ENCODE measurements at places on chromosomes 13 and 19.

DNA sequence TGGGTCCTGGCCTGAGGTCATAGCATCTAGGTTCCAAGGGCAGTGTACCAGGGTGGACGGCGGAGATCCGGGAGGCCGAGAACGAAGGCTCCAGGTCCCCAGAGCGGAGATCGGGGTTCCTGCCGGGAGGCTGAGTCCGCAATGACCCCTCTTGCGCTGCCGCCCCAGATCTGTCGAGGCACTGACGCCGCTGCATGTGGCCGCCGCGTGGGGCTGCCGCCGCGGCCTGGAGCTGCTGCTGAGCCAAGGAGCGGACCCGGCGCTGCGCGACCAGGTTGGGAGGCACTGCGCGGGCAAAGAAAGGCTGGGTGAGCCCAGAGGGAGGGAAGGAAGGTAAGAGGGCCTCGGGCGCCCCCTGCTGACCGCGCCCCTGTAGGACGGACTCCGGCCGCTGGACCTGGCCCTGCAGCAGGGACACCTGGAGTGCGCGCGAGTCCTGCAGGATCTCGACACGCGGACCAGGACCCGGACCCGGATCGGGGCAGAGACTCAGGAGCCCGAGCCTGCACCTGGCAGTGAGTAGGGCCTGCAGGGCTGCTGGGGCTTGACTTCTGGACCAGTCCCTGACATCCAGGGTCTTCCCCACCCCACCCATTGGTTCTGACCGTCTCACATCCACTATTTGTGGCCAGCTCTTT is 906 bp downstream of the ANKLE1 start:
- peak; percentile 93 for DNase-seq

- DNase-seq, result no peak
These were observed 429.2 kb upstream of the HTR2A start for GRCh38 chr13:47326061-47326460.

GRCh38 chr19:48614436-48615230 is at the start of gene FAM83E:
FAM83E (minus strand) TSS chr19:48615076; CDS start chr19:48613372, 1,704 bp downstream.
- DNase-seq, result peak; percentile 75

GRCh38 chr19:2046046-2046907 is 4.8 kb downstream of the MKNK2 start:
- DNase-seq, result peak; percentile 3

DNA sequence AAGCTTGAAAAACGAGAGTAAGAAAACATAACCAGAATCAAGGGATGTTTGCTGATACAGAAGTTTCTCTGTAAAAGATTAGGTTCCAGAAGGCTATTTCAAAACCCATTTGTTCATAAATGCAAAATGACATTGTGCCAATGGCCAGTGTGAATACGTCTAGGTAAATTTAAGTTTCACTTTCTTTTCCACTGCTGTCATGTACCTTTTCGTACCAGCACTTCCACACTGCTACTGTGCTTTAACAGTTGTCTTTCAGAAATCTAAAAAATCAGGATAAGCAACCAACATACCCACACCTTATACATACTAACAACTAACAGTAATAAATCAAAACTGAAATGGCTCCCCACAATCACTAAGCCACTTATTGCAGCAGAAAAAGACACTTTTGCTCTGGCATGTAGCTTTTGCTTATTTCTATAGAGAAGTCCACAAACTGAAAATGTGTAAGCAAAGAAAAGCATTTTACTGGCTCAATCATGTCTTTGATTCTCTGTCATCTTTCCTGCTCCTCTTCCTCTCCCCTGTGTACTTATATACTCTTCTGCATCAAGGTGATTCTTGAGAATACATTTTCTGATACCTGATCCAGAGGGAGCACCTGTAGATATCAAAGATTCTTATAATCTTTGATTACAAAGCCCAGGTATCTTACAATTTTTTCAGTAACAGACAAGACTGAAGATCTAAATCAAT is 34.3 kb downstream of the ELF1 start:
- no peak for DNase-seq

GRCh38 chr13:31322026-31322425 is 122.3 kb downstream of the B3GLCT start:
- DNase-seq, result no peak

- no peak for DNase-seq
These were observed 176.8 kb downstream of the ZNF737 start for GRCh38 chr19:20388706-20389225.

DNA sequence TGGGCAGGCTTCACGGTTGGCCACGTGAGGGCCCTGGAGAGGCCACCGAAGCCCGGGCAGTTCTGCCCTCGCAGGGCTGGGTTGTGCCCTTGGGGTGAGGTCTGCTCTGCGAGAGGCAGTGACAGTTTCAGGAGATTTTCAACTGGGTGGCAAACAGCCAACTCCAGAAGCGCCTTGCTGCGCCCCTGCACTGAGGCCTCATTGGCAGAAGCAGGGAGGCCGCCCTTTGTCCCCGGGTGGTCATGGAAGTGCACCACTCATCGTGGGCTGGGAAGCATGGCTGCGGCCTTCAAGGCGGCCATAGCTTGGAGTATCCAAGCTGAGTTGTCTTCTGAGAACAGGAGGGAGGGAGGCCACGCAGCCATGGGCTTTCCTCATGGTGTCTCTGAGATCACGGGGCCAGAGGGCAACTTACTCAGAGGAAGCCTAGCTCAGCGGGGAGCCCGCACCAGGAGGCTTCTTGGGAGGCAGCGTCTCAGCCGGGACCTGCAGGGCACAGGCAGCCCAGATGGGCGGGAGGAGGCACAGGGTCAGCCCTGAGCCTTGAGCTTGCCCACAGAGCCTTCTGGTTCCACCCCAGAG is 14.8 kb downstream of the PLEKHJ1 start:
- DNase-seq, result no peak

DNA sequence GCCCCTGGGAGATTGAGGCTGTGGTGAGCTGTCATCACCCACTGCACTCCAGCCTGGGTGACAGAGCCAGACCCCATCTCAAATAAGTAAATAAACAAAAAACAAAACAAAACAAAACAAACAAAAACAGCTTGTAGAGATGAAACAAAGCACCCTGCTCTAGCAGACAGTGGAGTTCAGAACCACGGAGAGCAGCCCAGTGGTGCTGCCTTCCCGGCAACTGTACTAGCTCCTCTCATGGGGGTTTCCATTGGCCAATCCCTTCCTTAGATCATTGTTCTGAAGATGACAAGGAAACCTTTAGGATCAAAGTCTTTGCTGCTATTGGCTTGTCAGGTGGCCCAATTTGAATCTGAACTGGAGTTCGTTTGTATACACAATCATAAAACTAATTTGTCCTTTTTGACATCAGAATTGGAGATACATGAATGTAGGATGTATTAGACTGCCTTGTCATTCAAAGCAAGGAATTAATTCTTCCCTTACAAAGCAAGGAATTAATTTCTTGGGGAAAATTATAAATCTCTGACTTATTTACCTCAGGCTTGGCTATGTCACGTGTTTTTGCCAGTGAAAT is 19.7 kb upstream of the SYCN start:
- peak; percentile 84 for DNase-seq

DNA sequence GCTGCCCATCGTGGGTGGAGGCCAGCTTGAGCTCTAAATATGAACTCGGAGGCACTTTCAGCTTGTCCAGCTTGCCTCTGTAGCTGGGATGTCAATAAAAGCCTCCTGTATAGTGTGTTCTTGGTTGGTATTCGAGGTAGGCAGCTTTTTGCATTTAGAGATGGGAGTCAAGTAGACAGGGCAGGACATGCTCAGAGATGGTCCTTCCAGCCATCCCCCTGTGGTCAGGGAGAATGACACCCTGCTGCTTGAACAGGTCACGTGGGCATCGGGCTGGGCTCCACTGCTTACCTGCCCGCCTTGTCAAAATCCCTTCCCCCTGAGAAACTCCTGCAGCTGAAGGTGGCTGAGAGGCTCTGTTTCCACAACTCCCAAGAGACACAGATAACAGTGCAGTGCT is 302.5 kb downstream of the ZNF536 start:
- no peak for DNase-seq

- no peak for DNase-seq
These were observed 185.4 kb downstream of the COL4A1 start for GRCh38 chr13:110121422-110122083.

DNA sequence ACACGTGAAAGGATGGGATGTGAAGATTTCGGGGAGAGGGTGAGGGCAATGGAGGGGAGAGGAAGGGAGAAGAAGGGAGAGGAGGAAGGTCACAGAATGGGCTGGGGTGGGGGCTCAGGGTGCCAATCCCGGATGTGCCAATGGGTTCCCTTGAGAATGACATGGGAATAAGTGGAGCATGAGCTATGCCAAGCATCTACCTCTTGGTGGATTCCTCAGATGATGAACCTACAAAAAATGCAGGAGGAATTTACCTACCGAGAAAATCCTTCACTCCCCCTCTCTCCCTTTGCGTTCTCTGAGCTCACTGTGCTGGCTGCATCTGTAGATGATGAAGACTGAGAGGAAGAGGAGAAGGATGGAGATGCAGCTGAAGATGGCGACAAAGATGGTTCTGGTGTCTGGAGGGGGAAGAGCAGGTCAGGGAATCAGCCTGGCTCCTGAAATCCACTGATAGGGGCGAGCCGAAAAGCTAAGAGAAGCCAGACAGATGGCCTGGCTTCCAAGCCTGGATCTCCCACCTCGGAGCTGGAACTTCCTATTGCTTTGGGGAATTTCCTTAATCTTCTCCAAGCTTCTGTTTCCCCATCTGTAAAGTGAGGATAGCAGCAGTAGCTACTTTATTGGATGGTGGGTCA is 21.6 kb downstream of the VSTM1 start:
- DNase-seq, result no peak

GRCh38 chr13:79482281-79482970 is 1.5 kb downstream of the NDFIP2 start:
- no peak for DNase-seq

- no peak for DNase-seq
These were observed 22.9 kb upstream of the ADGRE1 start for GRCh38 chr19:6864325-6864940.

DNA sequence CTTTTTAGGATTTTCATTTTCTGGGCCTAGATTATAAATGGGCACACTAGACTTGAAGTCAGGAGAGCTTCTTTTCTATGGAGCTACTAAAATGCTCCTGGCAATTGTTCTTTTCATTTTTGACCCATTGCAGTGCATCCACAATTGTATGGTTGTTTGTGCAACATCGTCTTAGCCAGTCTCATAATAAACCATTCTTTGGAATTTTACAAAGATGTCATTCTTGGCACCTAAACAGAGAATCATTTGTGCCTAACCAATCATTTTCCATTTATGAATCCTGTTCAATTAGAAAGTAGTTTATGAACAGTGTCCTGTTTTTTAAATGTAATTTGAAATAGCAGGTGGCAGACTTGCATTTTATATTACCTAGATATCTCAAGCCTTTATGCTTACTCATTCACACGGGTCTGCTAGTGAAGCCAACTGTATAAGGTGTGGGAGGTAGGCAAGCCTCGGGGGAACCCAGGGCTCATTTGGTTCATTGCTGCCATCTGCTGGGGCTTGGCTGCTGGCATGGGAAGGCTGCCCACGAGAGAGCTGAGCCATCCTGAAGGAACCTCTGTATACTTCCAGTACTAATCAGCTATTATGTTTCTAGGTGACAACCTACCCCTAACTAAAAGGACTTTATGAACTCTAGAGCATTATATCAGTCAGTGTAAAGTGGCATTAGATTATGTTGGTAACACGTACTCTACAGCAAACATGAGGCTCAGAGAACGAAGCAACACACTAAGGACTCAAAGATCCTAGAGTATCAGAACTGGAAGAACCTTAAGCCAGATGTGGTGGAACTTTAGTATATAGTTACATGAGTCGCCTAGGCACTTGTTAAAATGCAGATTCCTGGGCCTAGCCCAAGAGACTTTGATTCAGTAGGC is 60.0 kb downstream of the TPT1 start:
- peak; percentile 69 for DNase-seq

GRCh38 chr13:99385940-99386339 is 78.7 kb upstream of the GPR183 start:
- no peak for DNase-seq

DNA sequence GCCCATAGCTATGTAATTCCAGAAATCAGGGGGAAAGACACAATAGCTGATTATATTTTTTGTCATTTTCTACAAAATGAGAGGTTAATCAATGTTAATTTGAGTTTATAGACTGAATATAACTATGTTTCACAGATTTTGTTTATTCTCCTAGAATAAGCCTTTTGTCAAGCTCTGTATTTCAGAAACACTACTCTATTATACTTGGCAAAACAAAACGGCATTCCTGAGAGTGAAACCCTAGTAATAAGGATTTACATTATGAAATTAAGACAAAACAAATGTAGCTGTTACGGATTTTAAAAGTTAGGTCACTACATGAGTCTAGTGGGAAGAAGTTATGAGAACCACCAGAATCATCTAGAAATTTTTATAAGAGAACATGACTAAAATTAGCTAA is 334.2 kb downstream of the KLF12 start:
- DNase-seq, result no peak

GRCh38 chr13:73251626-73252265 is 192.9 kb downstream of the KLF5 start:
- DNase-seq, result no peak

DNA sequence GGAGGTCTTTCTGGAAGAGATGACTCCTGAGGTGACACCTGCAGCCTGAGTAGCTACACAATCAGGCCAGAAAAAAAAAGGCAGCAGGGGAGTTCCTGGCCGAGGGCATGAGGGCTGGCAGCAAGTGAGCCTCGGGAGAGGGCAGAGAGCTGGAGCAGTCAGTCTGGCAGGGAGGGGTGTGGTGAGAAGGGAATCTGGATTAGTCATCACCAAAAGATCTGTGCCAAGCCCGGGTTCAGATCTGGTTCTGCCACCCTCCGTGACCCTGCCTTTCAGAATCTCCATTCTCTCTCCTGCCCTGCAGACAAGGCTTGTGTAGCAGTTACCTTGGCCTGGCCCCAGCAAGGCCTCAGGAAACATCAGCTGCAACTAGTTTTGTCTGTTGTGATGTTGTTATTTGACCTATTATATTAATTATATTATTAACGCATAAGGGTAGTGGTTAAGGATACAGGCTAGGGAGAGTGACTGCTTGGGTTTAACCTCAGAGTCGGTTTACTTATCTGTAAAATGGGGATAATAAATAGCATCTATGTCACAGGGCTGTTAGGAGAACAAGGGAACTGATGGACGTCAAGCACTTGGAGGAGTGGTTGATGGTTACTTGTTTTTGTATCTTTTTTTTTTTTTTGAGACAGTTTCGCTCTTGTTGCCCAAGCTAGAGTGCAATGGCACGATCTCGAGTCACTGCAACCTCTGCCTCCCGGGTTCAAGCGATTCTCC is 2.7 kb upstream of the CAPNS1 start:
- DNase-seq, result no peak

DNA sequence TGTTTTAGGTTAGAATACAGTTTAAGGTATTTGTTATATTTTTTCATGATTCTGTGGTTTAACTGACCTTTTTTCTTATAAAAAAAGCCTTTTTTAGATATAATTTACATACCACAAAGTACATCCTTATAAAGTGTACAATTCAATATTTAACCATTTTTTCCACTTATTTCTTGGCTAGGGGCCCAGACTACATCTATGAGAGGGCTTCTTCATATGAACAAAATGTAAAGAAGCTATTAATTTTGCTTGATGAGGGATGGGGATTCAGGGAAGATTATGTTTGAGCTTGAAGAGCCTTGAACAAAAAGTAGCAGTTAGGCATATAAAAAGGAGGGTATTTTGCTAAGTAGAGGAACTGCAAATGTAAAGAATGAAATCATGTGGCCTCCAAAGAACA is 2.2 kb downstream of the CCDC122 start:
- no peak for DNase-seq
